Activated CD4-positive, alpha-beta T cell treated with anti-CD3 and anti-CD28 coated beads, Interleukin-2, amount 10 ng/mL, durations not matched to agents 7 days and 5 days (primary cell): ENCODE measurements at places on chromosomes 7 and 10. TPM values are rescaled to one million over a fixed set of nuclear protein-coding genes. Genes with fewer than 3 reads are reported as not detected.

GRCh38 chr10:132332433-132332754 is 401 bp downstream of the LRRC27 start:
- no peak for DNase-seq

Gene CASD1
- total RNA-seq, result 13.2 TPM

Gene MALRD1
- not detected for total RNA-seq

- no peak for DNase-seq
These were observed 135.2 kb upstream of the ADO start for GRCh38 chr10:62669341-62669740.

DNA sequence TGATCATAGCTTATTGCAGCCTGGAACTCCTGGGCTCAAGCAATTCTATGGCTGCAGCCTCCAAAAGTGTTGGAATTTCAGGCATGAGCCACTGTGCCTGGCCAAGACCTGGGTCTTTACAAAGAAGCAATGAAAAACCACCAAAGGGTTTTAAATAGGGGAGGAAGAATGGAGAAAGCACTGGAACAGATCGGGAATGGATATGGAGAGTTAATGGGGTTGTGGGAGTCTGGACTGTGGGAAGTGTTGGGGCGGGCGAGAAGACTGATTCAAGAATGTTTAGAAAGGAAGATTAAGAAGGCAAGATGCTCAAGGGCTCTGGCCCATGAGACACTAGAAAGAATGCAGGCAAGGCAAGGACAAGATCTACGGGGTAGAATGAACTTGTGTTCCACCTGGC is 98.5 kb downstream of the CARD11 start:
- DNase-seq, result no peak

GRCh38 chr10:90917968-90918318 is 2.9 kb downstream of the ANKRD1 start:
- no peak for DNase-seq

- DNase-seq, result no peak
These were observed 6.4 kb downstream of the CLDN12 start for GRCh38 chr7:90409667-90410066.

Gene UNCX
- total RNA-seq, result not detected

Gene ASCC1
- total RNA-seq, result 35.6 TPM
